ENCODE measurements at places on chromosomes 1 and 21.

- no peak for DNase-seq
These were observed 33.3 kb upstream of the ERG start for GRCh38 chr21:38531591-38531990.

GRCh38 chr21:46392921-46393320 is 65.8 kb upstream of the DIP2A start:
- no peak for DNase-seq

GRCh38 chr1:200296091-200296661 is 113.7 kb downstream of the ZNF281 start:
- no peak for DNase-seq

- DNase-seq = peak; percentile 99
These were observed 382 bp upstream of the RASAL2 start for GRCh38 chr1:178093494-178093950.

DNA sequence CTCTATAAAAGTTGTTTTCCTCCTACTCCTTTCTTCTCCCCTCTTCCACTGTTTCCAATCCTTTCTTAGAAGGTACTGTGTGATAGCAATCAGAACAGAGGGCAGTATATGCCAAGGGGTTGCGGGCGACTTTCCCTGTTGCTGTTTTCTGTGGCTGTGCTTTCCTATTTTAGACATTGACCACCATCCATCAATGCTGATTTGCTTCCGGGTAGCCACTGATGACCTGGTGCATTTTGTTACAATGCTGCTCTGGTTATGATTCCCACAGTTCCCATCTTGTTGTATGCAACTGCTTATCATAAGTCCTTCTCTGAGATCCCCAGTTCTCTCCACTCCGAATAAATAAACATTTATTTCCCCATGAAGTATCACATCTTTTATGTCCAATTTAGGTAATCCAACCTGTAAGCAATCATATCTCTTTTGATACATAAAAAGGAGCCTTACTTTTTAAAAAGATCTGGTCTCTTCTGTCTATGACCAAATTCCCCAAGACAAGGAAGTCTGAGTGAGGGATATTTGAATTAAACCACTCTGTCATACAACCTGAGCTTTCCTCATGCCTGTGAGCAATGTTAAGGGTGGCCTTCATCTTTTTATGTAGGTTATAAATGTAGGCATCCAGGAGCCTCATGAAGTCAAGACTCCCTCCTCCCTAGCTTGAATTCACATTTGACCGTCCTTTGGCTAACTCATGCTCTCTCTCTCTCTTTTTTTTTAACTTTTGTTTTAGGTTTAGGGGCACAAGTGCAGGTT is 52.5 kb upstream of the CD55 start:
- no peak for DNase-seq

All from ACHN (cell line).